Renal cortex interstitium (tissue), 15 donors: ENCODE measurements at places on chromosomes 12 and 14. TPM values are rescaled to one million over a fixed set of nuclear protein-coding genes. Genes with fewer than 3 reads are reported as not detected.

The RPS6KL1 gene
- polyA plus RNA-seq: 1.9 TPM

The NTF3 gene
- polyA plus RNA-seq: 5.5 TPM

The LBHD2 gene
- not detected for polyA plus RNA-seq

The MSI1 gene
- 24.3 TPM for polyA plus RNA-seq

DNA sequence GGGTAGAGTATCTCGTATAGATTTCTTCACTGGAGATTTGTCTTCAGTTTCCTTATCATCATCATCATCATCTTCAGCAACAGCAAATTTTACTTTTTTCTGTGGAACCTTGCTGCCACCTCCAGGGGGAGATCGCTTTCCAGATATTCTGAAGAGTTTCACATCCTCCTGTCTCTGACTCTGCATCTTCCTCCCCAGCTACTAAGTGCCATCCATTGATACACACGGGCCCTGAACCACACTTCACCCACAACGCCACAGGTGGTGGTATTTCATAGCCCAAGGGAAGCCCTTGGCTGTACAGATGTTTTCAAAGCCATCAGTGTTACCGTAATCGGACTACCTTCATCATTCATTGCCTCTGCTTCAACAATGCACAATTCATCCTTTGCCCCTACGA is 82.2 kb downstream of the PPP2R5C start:
- no peak for DNase-seq

GRCh38 chr12:132449565-132450417 is 40.2 kb upstream of the FBRSL1 start:
- DNase-seq: no peak

- no peak for DNase-seq
Measured at GRCh38 chr12:106651552-106651951, 68.7 kb downstream of the RFX4 start.

DNA sequence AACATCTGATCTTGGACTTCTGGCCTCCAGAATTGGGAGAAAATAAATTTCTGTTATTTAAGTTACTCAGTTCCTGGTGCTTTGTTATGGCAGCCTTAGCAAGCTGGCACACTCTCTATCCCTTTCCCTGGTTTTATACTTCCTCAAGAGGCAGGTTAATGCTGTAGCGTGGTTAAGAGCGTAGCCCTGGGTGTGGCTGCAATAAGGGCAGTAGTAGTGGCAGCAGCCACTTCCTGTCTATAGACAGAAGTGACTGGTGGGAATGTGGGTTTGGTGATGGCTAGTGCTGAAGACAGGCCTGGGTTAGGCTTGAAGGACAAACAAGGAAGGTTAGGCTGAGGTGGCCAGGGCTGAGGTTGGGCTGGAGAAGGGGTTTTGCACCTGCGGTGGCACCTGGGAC is 3.6 kb upstream of the LGALS3 start:
- no peak for DNase-seq

GRCh38 chr14:51872396-51872795 is 12.0 kb downstream of the GNG2 start:
- DNase-seq: no peak

- DNase-seq: no peak
Measured at GRCh38 chr12:97754306-97754705, 291.7 kb downstream of the RMST start.

DNA sequence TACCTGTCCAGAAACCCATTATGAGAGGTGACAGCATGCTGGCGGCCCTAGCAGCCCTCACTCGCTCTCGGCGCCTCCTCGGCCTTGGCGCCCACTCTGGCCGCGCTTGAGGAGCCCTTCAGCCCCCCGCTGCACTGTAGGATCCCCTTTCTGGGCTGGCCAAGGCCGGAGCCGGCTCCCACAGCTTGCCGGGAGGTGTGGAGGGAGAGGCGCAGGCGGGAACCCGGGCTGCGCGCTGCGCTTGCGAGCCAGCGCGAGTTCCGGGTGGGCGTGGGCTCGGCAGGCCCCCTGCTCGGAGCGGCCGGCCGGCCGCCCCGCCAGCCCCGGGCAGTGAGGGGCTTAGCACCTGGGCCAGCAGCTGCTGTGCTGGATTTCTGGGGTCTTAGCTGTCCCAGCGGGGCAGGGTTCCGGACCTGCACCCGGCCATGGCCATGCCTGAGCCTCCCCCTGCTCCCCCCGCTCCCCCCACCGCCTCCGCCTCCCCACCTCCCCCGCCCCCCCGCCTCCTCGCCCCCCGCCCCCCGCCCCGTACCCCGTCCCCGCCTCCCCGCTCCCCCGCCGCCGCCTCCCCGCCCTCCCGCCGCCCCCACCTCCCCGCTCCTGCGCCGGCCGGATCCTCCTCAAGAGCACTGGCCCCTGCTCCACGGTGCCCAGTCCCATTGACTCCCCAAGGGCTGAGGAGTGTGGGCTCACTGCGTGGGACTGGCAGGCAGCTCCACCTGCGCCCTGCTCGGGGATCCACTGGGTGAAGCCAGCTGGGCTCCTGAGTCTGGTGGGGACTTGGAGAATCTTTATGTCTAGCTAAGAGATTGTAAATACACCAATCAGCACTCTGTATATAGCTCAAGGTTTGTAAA is 163.1 kb downstream of the KLHL28 start:
- DNase-seq: no peak

- DNase-seq: no peak
Measured at GRCh38 chr12:114447274-114447716, 41.4 kb upstream of the TBX5 start.

DNA sequence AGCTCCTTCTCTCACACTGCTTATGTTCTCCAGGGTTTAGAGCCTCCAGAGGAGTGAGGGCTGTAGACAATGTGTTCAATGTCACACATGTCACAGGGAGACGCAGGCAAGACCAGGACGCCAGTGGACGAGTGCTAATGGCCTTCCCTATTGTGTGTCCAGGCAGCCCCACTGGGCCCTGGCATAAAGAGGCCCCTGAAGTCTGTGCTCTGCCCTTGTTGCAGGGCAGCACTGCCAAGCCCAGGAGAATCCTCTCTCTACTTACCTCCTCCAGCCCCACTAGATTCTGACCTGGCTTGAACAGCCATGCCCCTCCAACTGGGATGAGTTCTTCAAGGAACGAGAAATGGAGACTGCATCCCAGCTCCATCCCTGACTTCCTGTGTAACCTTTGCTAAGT is 24.8 kb upstream of the TMEM106C start:
- no peak for DNase-seq

GRCh38 chr12:31834150-31834549 is 105.3 kb upstream of the AMN1 start:
- no peak for DNase-seq

DNA sequence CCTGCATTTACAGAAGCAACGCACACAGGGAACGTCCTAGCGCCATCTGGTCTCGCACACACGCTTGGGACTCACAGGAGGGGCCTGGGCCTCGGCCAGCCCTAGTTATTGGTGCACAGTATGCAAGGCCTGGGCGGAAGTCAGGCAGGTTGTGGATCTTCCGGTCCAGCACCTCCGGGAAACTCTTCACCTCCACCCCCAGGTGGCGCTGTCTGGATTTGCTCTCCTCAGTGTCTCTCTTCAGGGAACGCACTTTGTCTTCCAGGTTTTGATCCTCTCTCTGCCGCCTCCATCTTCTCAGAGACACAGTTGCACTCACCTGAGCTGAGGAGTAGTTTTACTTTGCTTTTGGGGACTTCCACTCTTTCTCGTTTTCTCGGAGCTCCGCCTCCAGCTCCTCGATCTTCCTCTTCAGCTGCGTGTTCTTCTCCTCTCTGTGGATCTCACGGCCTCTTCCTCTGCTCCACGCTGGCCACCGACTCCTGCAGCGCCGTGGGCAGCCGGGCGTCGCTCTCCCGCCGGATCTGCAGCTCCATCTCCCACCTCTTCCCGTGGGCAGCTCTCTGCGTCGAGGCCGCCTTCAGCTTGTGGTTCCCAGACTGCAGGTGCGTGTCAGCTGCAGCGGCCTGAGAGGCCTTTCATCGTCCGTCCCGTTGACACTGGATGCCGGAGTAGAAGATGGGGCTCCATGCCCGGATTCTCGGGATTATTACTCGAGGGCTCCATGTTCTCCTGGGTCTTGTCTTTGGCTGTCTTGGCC is 933.8 kb downstream of the TMEM121 start:
- DNase-seq: no peak

GRCh38 chr14:24307575-24308341 is at the start of gene CIDEB:
Gene CIDEB (minus strand): TSS chr14:24307977. CDS start chr14:24307858, 119 bp downstream.
- DNase-seq: no peak

DNA sequence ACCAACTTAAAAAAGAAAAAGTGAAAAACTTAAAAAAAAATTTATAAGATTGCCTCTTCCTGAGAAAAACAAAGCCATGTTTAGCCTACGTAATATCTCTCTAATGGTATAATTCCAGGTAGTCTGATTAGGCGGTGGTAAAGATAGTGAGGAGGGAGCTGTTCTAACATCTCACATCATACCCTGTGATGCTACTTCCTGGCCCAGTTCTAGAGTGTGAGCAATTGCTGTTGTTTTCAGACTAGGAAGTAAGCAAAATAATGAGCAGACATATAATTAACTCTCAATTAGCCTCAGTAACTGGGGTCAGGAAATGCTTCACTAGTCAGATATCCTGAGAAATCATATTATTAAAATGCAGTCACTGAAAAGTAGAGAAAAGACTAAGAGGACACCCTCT is 113.9 kb downstream of the PHLDA1 start:
- no peak for DNase-seq

GRCh38 chr14:88960496-88960895 is 136.0 kb downstream of the TTC8 start:
- no peak for DNase-seq

- no peak for DNase-seq
Measured at GRCh38 chr14:89724628-89724960, 229.9 kb downstream of the EFCAB11 start.

- no peak for DNase-seq
Measured at GRCh38 chr14:89214221-89214965, 202.6 kb downstream of the FOXN3 start.
